CD4-positive, alpha-beta T cell treated with Interleukin-4 for 1 hour (primary cell): ENCODE measurements at places on chromosomes 12 and 14.

DNA sequence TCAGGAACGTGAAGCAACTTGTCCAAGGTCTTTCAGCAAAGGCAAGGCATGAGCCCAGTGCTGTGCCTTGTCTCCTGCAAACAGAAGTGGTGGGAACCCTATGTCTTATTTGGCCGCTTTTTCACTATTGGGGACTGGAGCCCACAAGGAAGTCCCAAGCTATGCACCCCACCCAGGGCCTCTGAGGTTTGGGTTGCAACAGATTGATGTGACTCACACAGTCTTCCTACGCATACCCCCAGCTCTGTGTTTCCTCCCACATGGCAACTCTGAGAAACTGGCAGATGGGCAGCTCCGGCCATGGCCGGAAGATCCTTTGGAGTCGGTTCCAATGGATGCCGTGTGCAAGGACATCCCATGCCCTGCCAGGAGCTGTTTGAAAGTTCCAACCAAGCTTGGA is 28.3 kb upstream of the CMKLR1 start:
- DNase-seq, result no peak

GRCh38 chr12:104493496-104493895 is 36.7 kb downstream of the CHST11 start:
- no peak for DNase-seq

- no peak for DNase-seq
Observed at GRCh38 chr14:91328313-91329050, 84.0 kb upstream of the GPR68 start.

- DNase-seq, result no peak
Observed at GRCh38 chr12:101181776-101182175, 28.3 kb downstream of the SLC5A8 start.

DNA sequence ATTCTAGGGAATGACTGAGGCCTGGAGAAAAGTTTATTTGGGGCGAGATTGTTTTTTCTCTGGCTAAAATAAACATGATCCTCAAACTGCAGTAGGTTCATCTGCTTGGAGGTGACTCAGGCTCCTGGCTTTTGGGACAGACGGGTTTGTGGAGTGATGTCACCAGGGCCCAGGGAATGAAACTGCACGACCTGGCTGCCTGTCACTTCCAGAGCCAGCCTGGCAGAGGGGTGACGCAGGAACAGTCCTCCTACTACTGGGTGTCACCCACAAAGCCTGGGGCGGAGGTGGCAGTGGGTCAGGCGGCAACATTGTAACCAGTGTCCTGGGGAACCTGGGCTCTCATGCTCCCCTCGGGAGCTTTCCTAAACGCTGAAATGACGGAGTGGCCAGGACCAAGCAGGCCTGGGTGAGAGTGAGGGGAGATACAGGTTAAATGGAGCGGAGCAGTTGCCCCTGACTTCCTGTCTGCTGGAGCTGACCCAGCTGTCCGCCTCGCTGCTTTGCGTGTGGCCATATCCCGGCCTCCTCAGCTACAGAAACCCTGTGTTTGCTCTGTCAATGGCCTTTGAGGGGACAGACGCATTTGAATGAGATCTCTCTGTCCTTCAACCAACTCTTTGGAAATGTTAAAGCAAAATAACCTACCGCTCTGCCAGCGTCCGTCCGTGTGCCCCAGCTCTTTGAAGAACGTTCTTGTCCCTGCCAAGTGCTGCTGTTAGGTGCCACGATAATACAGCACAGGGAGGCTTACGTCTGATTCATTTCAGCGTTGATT is 6.5 kb downstream of the HIP1R start:
- DNase-seq, result no peak

GRCh38 chr14:70317969-70318634 is 41.4 kb downstream of the COX16 start:
- no peak for DNase-seq

GRCh38 chr12:68481181-68481941 is 129.3 kb upstream of the RAP1B start:
- DNase-seq, result peak; percentile 47
